Nephron progenitor cell (in vitro differentiated cells): ENCODE measurements at places on chromosomes 3 and 15.

DNA sequence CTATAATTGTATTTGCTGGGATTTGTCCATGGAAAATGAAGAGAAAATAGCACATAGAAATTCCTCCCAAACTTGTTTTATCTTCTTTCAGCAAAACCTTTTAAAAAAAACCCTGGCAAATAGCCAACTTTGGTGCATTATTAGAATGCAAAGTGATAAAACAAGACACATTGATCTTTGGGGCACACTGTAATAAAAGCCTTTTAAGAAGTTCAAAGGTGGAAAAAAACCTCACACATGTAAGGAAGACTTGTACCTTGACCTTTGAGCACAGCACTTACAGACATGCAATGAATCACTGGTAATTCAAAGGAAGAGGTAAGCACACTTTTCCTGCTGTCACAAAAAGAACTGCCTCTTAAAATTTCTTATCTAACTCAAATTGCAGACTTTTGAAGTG is 8.0 kb upstream of the MORC1 start:
- DNase-seq, result no peak

DNA sequence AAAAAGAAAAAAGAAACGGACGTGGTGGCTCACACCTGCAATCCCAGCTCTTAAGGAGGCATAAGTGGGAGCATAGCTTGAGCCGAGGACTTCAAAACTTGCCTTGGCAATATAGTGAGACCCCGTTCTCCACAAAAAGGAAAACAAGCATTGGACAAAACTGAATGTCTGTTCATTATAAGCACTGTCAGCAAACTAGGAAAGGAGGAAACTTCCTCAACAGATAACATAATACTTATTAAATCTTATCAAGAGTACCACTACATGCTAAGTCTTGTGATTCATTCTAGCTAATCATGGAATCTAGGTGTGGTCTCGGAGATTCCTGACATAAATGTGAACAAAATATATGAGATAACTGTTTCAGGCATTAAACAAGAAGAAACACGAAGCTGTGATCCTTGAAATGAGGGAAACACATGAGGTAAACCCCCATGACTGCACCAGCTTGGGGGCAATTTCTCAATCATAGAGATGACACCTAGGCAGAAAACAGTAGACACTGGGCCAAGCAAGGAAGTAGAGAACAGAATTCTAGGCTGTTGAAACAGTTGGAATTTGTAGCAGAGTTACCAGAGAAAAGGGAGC is 33.3 kb downstream of the TRPM7 start:
- no peak for DNase-seq

GRCh38 chr3:71132995-71133730 is 450.4 kb downstream of the FOXP1 start:
- peak; percentile 36 for DNase-seq

DNA sequence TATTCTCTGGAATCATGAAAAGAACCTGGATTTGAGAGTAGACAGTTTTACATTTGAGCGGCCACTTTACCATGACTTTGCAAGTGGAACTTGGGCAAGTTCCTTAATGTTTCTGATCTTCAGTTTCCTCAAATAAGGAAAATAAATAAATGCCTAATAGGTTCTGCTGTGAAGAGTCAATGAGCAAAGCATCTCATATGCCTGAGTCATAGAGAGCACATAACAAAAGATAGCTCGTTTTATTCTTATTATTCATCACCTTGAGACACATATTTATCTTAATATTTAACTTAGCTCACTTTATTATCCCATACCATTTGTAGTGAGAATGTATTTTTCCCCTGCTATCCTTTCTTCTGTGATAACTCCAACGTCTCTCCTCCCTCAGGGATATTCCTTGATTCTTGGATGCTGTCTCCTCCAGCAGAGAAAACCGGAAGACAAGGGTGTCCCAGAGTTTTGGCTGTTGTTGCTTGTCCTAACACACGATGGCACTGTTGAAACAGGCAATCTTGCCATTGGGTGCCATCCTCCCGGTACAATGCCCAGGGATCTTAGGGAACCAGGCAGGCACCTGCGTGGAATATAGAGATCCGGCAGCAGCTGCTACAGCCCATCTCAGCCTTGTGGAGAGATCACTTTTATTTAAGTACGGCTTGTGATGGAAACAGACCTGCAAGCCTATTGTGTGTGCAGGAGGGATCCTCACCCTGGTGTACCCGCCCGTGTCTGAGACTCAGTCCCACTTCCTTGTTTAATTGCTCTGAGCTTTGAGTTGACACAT is 33.3 kb upstream of the VPS33B start:
- DNase-seq, result peak; percentile 63

GRCh38 chr15:95511671-95512070 is 818.8 kb upstream of the NR2F2 start:
- no peak for DNase-seq

DNA sequence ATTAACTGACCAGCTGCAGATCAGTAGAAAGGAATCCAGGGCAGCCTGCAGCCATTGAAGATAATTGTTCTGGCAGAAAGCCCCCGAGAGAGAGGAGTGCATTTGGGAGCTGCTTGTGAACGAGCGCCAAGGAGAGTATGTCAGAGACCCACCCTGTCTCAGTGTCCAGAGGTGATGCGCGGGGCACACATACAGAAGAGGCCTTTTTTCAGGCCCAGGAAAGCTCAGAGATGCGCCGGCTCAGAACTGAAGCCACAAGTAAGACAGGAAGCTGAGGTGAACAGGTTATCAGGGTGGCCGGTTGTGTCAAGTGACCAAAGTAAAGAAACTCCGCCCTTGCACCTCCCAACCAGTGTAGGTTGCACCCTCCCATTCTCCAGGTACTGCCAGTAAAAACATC is 59.8 kb upstream of the HEG1 start:
- no peak for DNase-seq

DNA sequence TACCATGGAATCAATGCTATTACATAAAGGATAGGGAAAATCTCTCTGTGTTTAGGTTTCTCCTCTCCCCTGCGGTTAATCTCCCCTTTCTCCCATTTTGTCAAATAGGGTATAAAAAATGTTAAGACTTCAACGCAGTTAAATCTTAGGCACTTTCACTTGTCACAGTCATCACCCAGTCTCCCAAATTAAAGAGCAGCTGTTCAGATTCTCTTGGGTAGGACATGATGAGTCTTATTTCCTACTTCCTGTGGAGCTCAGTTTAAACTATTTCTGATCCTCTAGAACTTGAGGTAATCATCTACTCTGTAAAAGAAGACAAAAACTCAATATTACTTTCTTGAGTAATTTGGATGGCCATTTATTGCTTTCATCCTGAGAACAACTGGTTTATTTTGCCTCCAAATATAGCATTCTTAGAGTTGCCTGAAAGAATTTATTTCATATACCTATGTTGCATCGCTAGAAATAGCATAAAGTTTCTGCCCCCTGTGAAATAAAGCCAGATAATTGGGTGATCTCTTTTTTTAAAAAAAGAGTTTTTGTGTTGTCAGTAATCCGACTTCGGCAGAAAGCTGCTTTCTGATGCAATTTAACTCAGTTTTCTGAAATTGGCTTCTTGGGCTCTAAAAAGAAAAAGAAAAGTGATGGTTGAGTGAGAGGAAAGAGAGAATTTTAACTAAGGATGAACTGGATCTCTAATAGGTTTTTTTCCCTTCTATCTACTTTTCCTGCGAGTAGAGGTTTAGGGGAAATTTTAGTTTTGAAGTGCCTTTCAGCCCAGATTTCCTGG is 20.7 kb downstream of the RAP2B start:
- DNase-seq, result no peak

- DNase-seq, result no peak
Observed at GRCh38 chr3:65303431-65303830, 615.6 kb upstream of the ADAMTS9 start.

- no peak for DNase-seq
Observed at GRCh38 chr3:38603731-38604131, 45.8 kb downstream of the SCN5A start.

GRCh38 chr3:146080578-146080977 is 80.4 kb downstream of the PLOD2 start:
- DNase-seq, result no peak

- no peak for DNase-seq
Observed at GRCh38 chr15:37084602-37085001, 15.7 kb downstream of the MEIS2 start.

- DNase-seq, result no peak
Observed at GRCh38 chr3:37145611-37146010, 28.8 kb downstream of the LRRFIP2 start.

GRCh38 chr15:30985081-30985531 is 6.3 kb downstream of the MTMR10 start:
- DNase-seq, result peak; percentile 41

DNA sequence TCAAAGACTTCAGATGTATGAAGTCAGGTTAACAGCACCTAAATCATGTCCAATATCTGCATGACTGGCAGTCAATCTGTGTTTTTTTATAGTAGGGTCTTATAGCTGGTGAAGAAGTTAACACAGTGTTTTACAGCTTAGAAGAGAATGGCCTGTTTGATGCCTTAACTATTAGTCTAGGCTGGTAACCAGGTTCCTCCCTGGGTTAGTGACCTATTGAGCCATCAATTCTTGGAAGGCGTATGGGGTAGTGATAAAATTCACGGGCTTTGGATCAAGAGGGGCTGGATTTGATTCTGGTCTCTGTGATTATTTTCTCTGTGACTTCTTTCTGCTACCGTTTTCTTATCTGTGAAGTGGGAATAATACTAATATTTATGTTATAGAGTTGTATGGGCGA is 16.0 kb upstream of the TNFSF10 start:
- DNase-seq, result no peak

- DNase-seq, result no peak
Observed at GRCh38 chr3:188469228-188469885, 315.4 kb downstream of the LPP start.

DNA sequence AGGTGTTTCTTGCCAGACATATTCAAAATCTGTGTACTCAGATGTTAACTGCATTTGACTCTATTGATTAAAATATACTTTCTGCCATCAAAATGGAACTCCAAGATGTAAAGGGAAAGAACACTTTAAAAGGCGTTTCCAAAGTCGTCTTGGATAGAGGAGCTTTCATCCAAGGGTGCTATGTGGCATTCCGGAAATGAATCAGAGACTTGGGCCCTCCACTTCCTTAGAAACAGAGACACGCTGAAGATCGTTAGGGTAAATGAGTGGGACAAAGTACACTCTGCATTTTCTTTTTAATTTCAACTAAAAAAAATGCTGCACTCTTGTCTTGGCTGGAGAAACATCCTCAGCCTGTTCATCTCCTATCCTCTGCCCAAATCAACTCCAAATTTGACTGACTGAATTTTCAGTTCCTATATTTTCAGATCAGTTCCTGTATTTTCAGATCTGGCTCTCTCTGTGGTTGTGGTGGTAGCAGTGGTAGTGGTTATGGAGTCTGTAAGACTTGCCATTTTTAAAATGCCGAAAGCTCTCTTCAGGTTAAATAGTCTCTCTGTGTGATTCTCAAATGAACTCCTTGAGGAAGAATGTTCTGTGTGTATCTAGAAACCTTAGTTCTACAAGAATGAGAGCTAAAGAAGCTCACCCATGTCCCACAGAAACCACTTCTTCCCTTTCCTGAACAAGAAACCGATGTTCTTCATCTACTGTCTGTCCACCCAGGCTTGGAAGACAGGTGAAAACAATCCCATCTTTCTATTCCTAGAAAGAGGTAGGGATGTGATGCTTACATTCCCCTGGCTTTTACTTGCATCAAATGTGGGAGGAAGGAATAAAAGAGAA is 156.8 kb upstream of the ICE2 start:
- no peak for DNase-seq

DNA sequence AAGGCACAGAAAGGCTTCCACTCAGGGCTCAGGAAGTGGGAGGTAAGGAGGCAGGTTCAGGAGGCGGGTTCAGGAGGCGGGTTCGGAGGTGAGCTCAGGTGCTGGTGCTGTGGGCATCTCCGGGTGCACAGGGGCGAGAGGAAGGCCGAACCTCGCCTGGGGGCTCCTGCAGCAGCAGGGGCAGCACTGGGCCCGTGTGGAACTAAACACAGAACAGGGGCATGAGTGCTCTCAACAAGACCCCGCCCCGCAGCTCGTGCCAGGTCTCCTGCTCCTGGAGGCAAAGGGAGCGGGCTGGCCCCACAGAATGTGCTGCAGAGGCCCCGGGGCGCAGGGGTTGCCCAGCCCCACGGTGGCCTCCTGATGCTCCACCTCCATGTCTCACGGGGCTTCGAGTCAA is 13.7 kb downstream of the ZDHHC19 start:
- no peak for DNase-seq

DNA sequence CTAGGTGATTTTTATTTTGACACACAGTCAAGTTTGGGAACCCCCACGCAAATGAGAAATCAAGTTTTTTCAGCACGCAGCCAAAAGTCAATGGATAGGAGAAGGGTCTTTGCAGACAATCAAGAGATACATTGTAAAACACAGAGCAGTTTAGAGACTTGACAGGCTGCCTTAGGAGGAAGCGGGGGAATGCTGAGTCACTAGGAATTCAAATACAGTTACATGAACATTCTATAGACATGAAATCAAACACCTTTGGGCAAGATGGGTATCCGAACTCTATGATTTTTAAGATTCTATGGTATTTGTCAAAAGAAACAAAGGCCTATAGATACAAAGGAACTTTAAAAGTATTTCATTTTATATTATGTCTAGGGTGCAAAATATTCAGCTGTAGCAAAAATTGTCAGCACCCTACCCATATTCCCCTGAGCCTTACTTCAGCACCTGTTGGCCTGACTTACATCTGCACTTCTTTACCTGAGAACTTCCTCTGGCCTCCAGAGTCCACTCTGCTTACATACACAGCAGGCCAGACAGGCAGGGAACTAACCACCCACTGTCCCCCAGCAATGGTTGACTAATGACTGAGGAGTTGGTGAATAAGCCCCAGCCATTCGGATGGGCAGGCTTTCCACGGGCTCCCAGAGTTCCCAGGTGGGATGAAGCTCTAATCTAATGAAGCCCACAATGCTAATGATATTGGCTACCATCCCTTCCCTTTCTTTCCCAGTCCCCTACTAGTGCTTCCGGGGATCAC is 289.3 kb upstream of the RORA start:
- no peak for DNase-seq

DNA sequence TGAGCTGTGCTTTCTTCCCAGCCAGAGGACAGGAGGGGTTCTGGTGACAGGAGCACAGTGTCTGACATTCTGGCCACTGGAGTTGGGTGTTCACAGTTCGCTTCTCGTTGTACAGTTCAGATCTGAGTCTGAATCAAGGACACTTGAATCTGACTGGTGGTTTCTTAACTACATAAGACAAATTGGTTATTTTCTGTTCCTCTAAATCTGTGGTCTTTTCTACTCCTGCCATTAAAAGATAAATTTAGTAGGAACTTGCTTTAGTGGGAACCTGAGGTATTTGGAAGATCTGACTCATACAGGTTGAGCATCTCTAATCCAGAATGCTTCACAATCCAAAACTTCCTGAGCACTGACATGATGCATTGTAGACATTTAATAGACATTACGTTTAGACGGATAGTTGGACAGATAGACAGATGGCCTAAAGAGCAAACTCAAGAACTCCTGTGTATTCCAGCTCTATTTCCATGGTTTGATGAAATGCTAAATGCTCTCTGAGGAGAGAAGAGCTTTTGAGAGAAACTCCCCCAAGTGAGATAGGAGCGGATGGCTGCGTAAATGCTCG is 71.0 kb downstream of the CCK start:
- DNase-seq, result no peak

DNA sequence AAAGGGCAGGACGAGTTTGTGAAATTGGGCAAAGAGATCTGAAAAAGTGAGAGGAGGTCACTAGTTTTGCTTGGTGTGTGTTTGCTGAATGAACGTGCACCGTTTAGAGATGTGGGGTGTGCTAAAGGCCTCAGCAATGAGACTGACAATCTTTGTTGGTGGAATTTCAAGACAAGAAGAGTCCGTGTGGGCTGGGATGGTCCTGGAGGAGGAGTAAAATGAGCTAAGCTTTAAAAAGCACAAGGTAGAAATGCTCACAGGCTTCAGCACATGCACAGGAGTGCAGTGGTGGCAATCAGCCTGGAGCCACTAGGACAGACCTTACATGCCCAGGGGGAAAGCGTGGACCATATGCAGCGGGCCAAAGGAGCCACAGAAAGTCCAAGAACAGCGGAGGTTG is 1.5 kb upstream of the CPLX3 start:
- no peak for DNase-seq
